ENCODE measurements at places on chromosomes 5 and 9.

DNA sequence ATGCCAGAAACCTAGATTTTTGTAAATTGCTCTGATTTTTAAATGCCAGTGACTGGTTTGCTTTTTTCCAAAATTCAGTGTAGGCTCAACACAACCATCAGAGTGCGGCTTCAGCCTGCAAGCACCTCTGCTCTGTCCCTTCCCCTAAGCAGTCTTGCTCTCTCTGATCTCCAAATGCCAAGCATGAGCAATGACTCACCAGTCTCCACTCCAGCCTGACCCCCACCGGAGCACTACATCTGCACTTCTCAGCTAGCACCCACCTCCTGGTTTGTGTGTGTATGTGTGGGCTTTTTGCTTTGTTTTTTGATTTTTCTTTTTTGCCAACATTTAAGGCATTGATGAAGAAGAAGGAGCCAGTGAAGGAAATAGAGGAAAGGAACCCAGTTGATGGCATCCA, 61.4 kb upstream of the ADRA1B start:
- DNase-seq, result no peak

DNA sequence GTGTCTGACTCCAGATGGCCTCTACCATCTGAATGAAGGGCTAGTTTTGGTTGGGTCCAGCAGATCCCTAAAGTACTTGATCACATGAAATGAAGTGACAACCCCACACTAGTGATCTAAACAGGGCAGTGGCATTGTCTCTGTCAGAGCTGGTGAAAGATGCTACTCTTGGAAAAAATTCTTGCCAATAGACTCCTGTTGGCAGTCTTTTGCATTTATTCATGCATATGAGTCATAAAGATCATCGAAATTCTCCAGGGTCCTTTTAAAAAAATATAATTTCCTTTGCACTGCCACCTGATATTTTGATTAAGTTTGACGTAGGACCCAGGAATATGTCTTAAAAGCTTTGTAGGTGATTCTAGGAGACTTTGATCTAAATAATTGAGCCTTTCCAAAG, 135.1 kb upstream of the ELL2 start:
- no peak for DNase-seq

- no peak for DNase-seq
Observed at GRCh38 chr5:17000291-17000939, 64.3 kb upstream of the MYO10 start.

DNA sequence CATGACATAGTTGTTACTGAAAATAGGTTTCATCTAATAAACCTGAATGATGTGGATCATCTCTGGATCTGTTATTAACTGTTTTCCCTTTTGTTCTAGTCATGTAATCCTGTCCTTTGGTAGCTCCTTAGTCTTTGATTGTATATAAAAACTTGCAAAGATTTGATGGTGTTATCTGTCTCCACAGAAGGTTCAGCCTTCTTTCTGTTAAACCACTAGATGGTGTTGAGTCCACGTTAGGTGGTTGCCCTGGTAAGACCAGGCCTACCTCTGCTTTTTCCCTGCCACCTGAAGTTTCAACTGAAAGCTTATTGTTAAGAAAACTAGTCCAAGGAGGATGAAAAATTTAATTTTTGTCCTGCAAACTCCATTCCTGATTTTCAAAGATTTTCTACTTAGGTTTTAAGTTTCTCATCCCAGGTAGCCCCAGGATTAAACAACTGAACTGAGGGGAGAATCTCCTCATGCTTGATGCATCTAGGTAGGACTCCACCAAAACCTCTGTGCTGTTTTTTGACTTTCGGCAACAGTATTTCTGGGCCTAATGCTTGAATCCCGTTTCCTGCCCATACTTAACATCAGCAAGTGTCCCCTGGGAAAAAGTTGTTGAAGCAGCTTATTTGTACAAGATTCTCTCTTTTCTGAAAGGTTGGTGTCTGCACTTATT, 68.5 kb downstream of the RICTOR start:
- DNase-seq, result no peak

GRCh38 chr9:76962732-76963131, 56.7 kb upstream of the FOXB2 start:
- DNase-seq, result no peak

GRCh38 chr5:143559586-143560109, 156.2 kb upstream of the NR3C1 start:
- DNase-seq, result no peak

DNA sequence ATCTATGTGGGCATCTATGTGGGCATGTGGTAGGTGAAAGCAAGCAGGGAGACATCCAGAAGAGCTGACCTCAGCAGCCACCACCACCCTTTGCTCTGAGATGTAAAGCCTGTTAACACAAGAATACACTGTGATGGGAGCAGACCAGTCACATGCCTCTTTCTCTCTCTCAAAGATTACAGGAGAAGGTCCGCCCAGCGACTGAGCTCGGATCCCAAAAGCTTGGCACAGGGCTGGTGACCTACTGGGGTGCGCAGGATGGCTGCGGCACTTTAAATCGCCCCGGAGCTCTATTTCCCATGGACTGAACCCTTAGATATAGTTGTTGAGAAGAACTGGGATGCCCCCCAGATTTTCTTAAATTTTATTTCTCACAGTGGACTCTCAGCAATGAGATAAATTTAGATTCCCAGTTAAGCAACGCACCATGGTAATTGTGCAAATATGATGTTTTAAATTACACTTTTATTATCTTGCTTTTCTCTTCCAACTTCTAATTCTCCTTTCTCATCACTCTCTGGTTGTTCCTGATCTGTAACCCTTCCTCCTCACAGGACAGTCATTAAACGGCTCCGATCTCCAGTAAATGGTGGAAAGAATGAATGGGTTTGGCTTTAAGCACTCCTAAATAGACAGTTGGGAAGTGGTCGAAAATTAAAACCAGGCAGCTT, 37.7 kb upstream of the ICE1 start:
- no peak for DNase-seq

- no peak for DNase-seq
Observed at GRCh38 chr9:70069704-70070103, 26.1 kb downstream of the MAMDC2 start.

DNA sequence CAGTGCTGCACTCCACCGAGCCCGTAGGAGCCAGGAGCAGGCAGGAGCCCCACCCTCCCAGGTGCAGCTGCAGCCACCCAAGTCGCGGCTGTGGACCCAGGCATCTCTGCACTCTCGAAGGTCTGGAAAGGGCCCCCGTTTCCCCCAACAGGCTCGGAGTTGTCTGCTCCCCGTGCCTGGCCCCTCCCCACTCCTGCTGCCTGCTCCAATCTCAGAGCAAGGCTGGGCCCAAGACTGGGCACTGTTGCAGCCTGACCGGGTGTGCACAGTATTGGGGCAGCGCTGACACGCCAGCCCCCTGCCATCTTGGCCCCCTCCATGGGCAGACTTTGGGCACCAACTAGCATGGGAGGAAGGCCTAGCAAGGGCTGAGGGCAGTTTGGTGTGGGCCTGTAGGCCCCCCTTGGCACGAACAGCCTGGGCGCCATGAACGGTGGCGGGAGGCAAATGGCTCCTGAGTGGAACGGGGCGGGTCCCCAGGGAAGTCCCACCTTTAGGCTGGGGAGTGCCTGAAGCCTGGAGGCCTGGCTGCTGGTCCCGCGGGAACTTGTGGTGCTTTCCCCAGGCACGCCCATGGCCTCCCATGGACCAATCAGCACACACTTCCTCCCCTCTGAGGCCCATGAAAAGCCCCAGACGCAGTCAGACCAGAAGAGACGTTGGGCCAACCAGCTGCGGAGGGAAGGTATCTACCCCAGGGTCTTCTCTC, 60.4 kb downstream of the PSAT1 start:
- no peak for DNase-seq

DNA sequence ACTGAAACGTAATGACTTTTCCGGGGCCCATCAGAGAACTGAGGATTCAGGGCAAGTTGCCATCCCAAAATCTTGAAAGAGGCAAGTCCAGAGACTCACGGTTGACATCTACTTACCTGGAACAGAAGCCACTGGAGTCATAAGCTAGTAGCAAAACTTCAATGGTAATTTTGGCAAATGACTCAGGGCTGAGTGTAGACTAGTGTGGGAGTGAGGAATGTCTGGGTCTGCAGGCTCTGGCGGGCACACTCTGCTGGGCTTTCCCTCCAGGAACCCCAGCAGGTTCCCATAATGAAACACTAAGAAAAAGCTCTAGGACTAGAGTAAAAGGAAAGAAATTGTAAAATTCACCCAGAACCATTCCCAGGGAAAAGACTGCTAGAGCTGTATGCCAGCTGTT, 122.9 kb upstream of the NFIL3 start:
- DNase-seq, result no peak

DNA sequence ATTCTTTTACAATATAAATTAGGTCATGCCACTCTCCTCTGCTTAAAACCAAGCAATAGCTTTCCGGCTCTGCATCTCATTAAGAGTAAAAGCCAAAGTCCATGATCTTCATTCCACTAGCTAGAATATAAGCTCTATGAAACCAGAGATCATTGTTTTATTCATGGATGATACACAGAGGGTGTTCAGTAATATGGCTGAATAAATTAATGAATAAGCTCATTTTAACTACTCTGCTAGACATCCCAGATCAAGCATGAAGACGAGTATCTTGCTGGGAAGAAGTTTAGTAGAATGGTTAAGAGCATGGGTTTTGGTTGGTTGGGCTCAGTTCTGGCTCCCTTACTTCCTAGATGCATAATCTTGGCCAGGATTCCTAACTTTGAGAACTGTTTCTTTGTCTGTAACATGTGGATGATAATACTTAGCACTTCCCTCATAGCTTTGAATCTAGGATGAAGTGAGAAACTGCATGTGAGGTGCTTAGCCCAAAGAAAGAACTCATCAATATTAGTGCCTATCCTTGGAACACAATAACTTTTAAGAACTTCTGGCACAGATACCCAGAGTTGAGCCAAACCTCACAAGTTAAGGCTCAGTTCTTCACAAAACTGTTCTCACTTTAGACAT, 106.8 kb downstream of the MSX2 start:
- no peak for DNase-seq

DNA sequence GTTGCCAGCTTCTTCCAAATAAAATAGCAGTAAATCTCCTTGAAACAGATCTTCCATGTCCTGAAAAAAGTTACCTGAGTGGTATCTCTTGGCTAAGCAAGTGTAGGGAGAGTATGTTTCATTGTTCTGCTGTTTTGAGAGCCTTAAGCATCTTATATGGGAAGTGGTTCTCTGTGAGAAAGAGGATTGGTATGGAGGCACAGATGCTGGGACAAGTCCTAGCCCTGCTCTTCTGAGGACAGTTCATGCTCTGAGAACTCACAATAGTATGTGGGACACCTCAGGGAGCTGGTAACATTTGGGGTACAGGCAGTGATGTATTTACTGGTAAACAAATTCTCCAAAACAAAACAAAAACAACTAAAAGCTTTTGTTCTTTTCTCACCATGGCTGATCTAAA, 2.0 kb downstream of the PPP3R2 start:
- no peak for DNase-seq

DNA sequence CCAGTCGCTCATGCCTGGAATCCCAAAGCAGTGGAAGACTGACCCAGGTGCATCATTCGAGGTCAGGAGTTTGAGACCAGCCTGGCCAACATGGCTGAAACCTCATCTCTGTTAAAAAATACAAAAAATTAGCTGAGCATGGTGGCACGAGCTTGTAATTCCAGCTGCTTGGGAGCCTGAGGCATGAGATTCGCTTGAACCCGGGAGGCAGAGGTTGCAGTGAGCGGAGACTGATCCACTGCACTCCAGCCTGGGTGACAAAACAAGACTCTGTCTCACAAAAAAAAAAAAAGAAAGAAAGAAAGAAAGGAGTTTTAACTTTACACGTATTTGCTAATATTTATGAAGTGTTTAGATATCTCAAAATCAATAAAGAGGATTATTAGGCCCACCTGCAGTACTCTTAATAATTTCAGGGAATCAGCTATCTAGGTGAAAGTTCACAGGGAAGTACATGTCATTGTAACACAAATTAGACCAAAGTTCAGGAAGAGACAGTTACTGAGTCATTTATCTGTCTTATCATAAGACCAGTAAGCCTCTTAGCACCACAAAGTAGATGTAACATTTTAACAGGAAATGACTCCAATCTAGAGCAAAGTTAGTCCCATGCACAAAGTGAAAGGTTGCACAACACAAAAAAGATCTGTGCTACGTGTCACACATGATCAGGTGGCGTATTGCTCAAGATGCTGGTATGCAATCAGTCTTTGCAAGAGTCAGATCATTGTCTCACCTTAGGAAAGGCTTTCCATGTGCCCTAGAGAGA, 34.1 kb upstream of the PLIN2 start:
- peak; percentile 23 for DNase-seq

GRCh38 chr9:100216178-100216787, 117.2 kb downstream of the INVS start:
- DNase-seq, result peak; percentile 16

DNA sequence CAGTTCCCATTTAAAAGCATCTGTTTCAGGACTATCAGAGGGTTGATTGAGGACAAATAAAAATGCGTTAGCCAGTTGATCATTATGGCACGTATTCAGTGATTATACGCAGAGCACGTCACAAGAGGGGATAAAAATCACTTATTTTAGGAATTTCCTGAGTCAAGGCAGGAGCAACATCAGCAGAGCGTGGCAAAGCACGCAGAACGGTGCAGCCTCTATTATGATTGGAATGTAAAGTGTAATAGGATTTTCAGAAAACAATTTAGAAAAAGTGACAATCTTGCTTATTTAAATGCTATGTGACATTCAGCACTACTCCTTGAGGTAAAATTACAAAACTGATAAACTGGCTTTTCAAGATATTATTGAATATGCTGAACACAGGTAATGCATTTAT, 413.6 kb upstream of the DAP start:
- DNase-seq, result no peak

DNA sequence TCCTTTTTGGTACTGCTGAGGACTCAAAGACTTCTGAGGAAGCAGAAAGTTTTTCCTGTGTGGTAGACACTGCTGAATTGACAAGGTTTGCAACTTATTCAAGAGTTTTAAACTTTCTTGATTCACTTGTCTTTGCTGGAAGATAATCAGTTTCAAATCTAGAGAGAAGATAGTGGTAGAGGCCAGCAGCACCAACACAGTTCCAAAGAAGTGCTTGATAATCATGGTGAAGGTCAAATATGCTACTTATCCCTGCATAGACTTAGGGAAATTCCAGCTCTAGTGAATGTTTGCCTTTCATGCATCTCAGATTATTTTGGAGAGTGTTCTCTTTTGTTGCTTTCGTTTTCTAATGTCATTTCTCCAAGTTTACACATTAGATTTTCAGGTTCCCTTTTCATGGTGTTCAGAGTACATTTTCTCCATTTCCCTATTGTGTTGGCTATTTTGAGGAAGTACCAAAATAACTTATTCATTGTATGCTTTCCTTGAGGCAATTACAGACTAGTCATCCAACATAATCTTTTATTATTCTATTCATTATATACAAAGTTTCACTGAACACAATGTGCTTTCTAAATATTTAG, 550 bp downstream of the IFNE start:
- no peak for DNase-seq

GRCh38 chr5:171579976-171580411, 160.5 kb downstream of the FGF18 start:
- DNase-seq, result no peak

GRCh38 chr9:27791311-27791710, 218.0 kb upstream of the C9orf72 start:
- DNase-seq, result no peak

GRCh38 chr5:173328844-173329490, 753 bp upstream of the STC2 start:
- no peak for DNase-seq

GRCh38 chr9:107363516-107364152, 80.6 kb downstream of the RAD23B start:
- DNase-seq, result no peak
